ENCODE measurements at places on chromosomes 2 and 18.

GRCh38 chr2:54635554-54636152 lies 87.8 kb upstream of the EML6 start:
- no peak for DNase-seq

DNA sequence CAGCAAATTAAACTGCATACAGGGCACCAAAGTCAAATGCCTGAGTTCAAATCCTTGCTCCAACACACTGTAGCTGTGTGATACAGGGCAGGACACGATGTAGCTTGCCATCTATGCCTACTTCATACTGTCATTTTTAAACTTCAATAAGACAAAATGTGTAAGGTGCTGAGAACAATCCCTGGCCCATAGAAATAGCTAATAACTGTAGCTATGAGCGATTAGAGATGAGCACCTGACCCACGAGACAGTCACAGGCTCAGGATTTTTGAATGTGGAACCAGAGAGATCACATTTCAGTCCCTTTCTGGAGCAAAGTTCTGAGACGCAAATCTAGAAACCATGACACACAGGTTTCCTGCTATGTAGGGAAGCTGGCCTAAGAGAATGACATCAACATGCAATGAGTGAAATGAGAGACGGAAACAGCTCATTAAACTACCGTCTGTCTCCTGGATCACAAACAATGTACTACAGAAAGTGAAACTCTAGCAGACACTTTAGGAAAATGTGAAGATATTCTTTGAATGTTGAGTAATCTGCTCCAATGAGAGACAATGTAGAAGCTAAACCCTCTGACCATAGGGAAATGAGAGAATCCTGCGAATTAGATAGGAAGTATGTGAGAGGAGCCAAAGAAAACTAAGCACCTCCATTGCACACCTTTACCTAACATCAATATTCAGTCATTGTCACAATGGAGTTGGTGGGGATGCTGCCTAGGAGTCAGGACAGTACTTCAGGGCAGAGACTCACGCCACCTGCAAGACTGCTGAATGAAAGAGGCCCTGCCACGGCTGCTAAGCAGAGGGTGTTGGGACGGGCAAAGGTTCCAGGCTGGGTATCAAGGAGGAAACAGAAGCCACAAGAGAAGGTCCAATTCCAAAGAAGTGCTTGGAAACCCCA lies 25.5 kb downstream of the B4GALT6 start:
- no peak for DNase-seq

GRCh38 chr2:132725148-132725547 lies 55.1 kb upstream of the LYPD1 start:
- DNase-seq, result no peak

- DNase-seq, result no peak
Measured at GRCh38 chr2:200300065-200300464, 6.4 kb upstream of the SPATS2L start.

GRCh38 chr18:22547807-22548561 lies 130.3 kb upstream of the CTAGE1 start:
- DNase-seq, result no peak

DNA sequence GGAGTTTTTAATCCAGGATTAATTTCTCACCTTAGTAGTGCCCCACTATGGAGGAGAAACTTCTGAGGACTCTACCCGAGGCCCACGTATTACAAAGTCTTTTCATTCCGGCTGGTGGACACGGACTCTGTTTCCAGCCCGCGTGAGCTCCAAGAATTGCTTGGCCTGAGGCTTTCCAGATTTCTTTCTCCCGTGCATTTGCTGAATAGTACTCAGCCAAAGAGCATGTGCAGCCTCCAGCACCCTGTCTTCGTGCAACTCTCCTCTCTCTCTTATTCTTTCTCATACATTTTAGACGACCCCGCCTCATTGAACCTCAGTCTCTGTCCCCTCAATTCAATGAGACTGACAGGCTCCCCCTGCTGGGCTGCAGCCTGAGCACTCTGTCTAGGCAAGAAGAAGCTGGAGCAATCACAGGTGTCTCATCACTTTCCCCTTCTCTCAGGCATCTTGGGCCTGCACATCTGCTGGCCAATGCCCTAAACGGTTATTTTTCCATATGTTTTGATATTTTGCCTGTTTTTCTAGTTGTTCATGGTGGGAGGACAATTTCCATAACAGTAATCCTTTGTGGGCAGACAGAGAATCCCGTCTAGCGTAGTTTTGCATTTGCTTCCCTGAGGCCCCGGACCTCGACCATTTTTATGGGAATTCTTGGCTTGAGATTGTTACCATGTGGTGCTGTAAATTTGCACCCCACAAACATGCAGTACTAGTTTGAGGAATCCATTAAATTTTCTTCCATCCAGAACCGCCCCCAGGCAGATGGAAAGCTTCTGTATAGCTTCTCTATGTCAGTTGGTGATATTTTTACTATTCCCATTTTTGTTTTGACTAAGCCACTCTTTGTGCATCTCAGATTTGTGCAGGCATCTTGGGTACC lies 50.1 kb upstream of the LPIN2 start:
- DNase-seq, result peak; percentile 49

DNA sequence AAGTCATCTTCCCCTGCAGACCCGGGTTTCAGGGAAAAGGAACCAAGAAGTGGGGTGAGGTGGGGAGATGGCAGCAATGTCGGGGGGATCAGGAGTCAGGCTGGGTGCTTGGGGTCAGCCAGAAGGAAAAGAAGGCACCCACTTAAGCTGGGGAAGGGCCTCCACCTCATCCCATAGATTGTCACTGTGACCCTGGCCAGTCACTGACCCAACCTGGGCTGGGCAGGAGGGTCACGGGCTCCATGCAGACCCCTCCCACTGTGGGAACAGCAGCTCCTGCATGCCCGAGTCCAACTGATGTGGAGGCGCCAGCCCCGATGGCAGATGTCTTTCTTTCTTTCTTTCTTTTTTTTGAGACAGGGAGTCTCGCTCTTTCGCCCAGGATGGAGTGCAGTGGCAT lies 53.6 kb upstream of the HAAO start:
- DNase-seq, result no peak
